ENCODE measurements at places on chromosomes 5 and 9.

DNA sequence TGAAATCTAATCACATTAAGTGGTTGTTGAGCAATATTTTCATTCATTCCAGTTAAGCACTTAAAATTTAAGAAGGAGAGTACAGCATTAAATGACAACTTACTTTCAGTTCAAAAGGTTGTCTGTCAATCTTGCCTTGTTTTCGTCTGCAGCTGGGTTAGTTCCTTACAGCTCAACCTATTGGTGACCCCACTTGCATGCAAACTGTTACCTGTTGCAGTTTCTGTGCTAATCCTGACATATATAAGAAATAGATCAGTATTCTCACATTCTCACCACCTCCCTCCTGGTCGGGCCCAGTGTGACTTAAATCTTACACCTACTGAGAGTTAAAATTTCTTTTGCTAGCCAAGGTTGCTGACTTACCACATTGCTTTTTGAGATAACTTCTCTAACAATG is 191.8 kb upstream of the SMC2 start:
- no peak for DNase-seq

DNA sequence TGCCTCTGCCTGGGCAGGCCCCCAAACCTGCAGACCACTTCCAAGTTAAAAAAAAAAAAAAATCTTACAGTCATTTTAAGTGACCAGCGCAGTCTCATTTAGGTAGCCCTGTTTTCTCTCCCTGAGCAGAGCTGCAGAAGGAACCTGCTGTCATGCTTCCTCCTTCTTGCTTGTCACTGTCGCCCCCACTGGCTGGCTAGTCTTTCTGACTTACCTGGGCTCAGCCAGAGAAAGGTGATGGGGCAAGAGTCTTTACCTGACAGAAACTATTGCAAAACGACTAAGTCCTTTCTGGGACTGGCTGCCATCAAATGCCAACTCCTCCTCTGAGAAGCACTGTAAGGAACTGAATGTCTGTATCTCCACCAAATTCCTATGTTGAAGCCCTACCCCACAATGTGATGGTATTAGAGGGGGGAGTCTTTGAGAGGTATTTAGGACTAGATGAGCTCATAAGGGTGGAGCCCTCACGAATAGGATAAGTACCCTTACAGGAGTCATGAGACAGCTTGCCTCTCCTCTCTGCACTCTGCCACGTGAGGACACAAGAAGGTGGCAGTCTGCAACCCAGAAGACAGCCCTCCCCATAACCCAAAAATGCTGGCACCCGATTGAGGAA is 58.4 kb upstream of the SHC3 start:
- DNase-seq, result no peak

DNA sequence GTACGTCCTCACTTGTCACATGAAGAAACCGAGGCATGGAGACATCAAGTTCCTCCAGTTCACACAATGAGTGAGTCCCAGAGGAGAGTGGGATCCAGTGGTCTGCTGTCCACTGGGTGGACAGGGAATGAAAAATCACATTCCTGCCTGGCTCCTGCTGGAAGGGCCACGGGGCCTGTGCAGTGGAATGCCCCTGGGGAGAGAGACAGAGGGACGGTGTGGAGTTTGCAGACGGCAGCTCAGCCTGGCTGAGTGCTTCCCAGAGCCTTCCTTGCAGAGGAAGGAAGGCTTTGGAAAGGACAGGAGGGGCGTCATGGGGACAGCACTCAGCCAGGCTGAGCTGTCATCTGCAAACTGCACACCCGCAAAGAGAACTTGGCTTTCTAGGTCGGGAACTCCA is 74.7 kb downstream of the COL27A1 start:
- DNase-seq, result no peak

DNA sequence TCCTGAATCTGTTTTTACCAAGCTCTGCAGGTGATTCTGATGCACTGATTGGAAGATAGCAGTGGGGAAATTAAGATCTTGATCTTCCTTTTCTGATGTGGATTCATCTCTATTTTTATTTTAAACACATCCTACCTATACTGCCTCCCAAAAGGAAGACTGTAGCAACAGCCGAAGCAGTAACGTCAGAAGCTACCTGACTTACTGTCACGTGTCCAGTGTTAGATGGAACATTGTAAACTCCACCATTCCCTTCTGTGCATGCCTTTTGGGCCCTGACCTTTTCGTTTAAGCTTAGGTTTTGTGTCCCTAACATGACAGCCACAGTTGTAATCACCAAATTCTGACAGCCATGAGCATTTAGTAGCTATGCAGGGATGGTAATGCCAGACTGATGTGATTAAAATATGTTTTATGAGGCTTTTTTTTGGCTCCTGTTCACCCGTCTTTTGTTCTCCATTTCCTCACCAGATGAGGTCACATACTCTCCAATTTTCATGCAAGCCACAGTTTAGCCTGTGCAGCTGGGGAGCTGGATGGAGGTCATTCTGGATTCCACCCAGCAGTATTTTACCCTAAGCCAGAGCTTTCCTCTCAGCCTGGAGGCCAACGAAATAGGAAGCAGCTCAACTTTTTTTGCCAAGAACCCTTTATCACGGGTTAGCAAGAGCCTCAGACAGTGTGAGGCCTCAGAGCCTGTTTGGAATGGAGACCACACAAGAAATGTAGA is 15.6 kb upstream of the FOXD1 start:
- DNase-seq, result no peak

- no peak for DNase-seq
Measured at GRCh38 chr9:33908114-33908513, 91.2 kb downstream of the UBE2R2 start.
